Pulmonary artery endothelial cell (primary cell): ENCODE measurements at places on chromosomes 1 and 21. TPM values are rescaled to one million over a fixed set of nuclear protein-coding genes. Genes with fewer than 3 reads are reported as not detected.

The DRAXIN gene
- 0.11 and 0.33 TPM in 2 replicates for total RNA-seq

DNA sequence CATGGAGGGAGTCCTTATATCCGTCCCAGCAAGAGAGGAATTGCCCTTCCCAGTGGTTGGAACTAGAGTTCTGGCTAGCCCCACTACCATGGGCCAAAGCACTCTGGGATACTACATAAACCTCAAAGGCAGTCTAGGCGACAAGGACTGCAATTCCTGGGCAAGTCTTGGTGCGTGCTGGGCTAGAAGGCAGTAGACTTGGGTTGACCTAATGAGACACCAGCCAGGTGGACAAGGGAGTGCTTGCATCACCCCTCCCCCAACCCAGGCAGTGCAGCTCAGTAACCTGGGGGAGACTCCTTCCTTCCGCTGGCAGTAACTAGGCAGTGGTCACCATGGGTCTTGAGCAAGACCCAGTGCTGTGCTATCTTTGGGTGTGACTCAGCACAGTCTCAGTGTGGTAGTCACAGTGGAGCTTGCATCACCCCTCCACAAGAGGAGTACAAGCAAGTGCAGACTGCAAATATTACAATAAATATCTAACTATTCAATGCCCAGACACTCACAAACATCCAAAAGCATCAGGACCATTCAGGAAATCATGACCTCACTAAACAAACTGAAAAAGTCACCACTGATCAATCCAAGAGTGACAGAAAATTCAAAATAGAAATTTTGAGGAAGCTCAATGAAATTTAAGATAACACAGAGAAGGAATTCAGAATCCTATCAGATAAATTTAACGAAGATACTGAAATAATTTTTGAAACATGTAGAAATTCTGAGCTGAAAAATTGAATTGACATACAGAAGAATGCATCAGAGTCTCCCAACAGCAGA is 84.7 kb upstream of the LYPLAL1 start:
- DNase-seq = no peak

The LCE5A gene
- not detected in 2 replicates for total RNA-seq

DNA sequence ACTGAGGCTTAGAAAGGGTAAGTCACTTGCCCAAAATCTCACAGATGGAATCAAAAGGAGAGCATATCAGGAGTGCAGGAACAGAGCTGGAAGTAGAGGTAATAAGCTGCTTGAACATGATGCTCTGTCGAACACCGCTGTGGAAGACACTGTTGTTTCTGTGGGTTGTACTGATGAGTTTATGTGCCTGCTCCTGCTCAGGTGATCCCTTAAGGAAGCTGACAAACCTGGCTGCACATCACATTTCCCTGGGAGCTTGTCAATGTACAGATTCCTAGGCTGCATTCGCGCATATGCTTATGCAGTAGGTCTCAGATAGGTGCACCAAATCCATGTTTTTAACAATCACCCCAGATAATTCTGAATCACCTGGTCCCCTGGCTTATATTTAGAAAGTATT is 79.7 kb downstream of the ZNF326 start:
- no peak for DNase-seq

DNA sequence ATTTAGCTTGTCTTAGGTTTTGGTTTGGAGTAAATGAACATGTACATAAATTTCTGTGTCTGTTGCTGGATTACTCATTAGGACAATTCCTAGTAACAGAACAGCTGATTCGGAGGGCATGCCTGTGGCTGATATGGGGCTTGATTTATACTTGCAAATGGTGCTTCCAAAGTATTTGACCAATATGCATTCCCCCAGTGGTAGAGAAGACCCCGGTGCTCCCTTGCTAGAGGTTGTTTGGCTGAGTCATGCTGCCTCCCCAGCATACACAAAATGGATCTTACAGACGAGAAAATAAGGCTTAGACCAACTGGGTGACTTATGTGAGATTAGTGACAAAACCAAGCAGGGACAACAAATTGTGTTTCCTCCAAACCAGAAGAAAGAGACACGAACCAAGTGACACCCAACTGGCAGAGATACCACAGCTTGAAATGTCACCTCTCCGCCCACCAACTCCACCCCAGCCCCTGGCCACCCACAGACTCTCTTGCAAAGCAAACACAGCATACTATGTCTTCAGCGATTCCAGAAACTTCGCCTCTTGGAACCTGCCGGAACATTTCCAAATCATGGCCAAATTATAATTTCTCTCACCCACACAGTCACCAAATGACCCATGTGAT is 75.9 kb upstream of the ETS2 start:
- no peak for DNase-seq

The STYXL2 gene
- total RNA-seq = not detected in 2 replicates
